ENCODE measurements at places on chromosomes 3 and 15. TPM values are rescaled to one million over a fixed set of nuclear protein-coding genes. Genes with fewer than 3 reads are reported as not detected.
A peak's percentile ranks its signal among the peaks of the same experiment; 100 is the strongest.

GRCh38 chr3:58274027-58274614, 31.9 kb upstream of the RPP14 start:
- no peak for DNase-seq

DNA sequence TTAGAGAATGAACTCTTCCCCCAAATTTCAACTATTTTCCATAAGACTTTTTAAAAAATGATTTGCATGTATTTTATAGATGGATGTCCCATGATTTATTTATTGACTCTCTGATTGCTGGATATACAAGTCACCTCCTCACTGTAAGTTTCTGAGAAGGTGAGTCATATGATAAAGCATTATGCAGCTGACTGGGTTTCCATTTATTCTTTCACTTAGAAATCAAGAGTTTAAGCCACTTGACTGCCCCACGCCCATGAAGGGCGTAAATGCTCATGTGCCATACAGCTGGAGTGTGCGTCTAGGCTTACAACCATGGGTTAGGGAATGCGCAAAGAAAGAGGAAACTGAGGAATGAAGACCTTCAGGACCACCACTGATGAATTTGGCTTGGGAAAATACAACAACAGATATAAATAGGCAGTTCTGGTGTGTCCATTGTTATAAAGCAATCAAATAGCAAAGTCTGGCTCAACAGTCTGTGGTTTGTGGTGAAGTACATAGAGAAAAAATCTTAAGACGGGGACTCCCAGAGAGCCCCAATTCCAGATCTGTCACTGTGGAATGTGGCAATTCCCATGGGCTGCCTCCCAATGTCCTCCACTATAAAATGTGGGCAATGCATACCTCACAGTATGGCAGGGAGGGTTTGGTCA, 20.3 kb downstream of the SLCO2A1 start:
- DNase-seq: no peak

GRCh38 chr3:110968076-110968475, 103.5 kb upstream of the NECTIN3 start:
- DNase-seq: no peak

- no peak for DNase-seq
These were observed 82.5 kb downstream of the XXYLT1 start for GRCh38 chr3:195188426-195188927.

DNA sequence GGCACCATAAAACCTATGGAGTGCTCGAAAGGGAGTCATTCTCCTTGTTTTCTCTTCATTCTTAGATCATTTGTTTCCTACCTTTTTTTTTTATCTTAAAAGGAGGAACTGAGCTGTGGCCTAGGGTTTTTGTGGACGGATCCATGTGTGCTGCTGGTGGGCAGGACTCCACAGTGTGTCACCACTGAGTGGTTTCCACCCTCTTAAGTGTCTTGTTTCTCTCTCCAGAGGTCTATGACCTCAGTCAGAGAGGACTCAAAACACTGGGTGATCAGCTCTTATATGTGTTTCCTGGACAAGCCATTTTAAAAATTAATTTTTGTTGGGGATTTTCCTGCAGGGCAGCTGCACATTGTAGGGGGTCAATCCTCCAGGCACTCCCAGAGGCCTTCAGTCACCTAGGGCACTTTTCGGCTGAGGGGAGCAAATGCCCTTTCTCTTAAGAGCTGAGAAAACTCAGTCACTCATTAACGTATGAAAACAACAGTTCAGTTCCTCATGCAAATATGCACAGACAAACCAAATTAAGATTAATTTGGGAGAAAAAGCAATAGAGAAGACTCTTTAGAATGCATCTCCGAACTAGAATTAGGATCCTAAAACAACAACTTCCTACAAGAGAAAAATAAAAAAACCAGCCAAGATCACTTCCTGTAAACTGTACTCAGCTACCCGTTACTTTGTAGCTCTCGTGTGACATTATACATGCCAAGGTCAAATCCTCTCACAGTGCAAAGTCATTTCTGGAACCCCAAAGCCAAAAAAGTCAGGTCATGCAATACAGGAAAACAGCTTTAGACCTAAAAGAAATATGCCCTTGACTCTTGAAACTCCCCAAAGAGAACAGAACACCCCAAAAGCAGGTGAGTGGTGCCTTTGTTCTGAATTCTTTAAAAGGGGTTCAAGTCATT, 27.6 kb upstream of the FAM3D start:
- DNase-seq: no peak

DNA sequence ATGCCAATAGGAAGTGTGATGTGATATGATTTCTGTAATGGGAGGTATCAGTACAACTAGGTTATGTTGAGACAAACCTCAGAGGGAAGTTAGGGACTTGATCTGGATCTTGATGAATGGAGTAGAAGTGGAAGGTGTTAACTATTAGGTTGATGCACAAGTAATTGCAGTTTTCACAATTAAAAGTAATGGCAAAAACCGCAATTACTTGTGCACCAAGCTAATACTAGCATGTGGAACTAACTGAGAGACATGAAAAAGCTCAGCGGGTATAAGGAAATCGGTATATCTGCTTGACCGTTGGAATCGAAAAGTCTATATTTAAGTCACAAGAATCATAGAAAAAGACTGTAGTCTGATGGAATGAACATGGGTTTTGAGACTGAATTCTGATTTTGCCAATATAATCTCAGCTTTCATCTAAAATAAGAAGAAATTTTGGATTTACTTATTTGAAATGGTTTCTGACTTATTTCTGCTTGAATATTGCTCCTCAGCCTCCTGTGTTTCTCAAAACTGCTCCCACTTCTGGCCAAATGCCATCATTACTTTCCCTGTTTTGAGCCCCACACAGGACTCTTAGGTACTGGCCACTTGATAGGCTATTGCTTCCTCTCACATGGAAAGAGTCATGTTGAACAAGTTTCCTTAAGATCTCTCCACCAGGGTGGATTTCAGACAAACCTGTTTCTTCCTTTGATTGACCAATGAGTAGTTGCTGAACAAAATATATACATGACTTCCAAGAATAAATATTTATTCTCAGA, 271.5 kb upstream of the COL8A1 start:
- DNase-seq: no peak

Gene C3orf62
- 11.1 TPM for total RNA-seq

- peak; percentile 94 for DNase-seq
These were observed at the start of gene HSPBAP1 for GRCh38 chr3:122793568-122794416. Gene HSPBAP1 (minus strand): TSS chr3:122793831. CDS start chr3:122793680, 151 bp downstream.

DNA sequence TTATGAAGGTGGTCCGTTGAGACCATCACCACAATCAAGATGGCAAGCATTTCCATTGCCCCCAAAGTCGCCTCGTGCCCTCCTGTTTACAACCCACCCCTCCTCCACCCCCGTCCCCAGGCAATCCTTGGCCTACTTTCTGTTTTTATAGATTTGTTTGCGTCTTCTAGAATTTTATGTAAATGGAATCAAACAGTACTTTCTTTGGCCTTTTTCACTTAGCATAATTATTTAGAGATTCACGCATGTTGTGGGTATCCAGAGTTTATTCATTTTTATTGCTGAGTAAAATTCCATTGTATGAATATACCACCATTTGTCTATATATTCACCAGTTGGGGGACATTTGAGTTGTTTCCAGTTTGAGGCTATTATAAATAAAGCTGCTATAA, 66.6 kb downstream of the LSM3 start:
- DNase-seq: no peak

Gene LYZL4
- not detected for total RNA-seq

Gene EPHB1
- 1.1 TPM for total RNA-seq

DNA sequence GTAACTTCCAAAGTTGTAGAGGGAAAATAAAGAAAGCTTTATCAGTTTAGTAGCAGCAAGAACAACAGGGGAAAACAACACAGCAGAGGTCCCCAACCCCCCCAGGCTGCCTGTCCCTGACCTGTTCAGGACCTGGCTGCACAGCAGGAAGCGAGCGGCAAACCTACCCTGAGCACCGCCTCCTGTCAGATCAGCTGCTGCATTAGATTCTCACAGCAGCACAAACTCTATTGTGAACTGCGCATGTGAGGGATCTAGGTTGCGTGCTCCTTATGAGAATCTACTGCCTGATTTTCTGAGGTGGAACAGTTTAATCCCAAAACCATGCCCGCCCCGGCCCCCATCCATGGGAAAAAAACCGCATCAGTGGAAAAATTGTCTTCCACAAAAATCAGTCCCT, 40.3 kb downstream of the USP50 start:
- DNase-seq: no peak

Gene SLC6A20
- not detected for total RNA-seq

DNA sequence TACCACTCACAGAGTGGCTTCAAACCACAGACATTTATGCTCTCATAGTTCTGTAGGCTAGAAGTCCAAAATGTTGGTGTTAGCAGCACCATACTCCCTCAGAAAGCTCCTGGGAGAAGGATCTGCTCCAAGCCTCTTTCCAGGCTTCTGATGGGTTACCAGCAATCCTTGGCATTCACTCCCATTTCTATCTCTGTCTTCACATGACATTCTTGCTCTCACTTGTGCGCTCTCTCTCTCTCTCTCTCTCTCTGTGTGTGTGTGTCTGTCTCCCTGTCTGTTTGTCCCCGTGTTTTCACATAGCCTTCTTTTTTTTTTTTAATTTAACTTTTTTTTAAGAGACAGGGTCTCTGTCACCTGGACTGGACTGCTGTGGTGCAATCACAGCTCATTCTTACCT, 26.3 kb downstream of the CDAN1 start:
- DNase-seq: no peak

GRCh38 chr3:127377801-127378655, 90.2 kb upstream of the PRR20G start:
- no peak for DNase-seq

GRCh38 chr15:88454236-88454635, 13.0 kb downstream of the MRPL46 start:
- DNase-seq: no peak

- DNase-seq: peak; percentile 32
These were observed 183.4 kb upstream of the TOPAZ1 start for GRCh38 chr3:44058022-44058867.

GRCh38 chr3:37990527-37990926, at the start of gene VILL:
Gene VILL (plus strand): TSS chr3:37990786. CDS start chr3:37993673, 2,887 bp downstream.
- no peak for DNase-seq

DNA sequence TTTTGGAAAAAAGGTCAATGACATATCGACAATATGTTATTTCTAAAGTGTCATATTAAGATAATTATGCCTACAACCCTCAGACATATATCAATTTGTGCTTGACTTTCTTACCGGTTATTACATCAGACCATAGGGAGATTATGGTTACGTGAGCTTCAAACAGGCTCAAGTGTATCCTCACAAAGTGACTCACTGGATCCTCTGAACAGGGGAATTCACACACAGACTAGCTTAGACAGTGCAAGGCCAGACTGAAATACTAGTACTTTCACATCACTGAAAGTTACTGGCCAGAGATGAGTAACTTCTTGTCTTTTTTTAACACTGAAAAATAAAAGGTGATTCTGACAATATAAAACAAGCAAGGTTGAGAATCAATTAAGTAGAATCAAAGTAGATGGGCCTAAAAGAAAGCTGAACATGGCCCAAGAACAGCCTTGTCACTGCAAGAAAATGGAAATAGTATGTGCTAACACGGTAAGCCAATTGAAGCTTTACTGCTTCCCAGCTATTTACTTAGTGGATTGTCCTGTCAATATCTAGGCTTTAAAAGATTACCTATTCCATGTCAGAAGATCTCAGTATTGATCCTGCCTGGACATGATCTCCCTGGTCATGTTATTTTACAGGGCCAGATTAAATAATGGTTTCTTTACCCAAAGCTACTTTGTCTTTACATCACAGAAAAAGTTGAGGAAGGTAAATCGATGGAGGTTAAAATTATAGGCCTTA, 848.6 kb downstream of the ROBO1 start:
- DNase-seq: no peak

DNA sequence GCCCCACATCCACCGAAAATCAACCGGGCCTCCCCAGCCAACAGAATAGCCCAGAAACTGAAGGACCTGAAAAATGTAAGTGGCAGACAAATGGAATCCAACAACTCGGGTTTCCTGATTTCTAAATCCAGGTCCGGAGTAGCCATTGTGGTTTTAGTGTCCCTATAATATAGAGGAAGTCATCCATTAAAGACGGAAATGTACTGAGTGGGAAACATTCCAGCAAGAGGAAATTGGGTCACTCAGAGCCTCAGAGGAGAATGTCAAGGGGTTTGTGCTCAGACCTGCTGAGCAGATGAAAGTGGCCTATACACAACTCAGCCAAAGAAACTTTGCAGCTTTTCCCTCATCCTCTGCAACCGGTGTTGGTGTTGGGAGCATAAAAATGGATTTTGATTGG, 366.7 kb downstream of the ERC2 start:
- DNase-seq: no peak

DNA sequence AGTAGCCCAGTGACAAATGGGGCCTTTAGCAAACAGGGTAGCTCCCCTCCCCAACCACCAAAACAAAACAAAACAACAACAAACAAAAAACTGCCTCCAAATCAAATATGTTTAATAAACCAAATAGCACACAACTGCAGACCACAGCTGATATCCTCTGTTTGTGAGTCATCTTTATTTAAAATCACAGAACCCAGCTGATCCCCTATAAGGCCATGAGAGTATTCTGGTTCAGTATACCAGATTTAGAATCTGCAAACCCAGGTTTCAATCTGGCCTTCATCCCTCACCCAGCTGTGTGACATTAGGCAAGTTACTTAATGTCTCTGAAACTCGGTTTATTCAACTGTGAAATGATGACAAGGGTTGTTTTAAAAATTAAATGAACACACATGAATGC, 124.5 kb downstream of the SUCLG2 start:
- no peak for DNase-seq

DNA sequence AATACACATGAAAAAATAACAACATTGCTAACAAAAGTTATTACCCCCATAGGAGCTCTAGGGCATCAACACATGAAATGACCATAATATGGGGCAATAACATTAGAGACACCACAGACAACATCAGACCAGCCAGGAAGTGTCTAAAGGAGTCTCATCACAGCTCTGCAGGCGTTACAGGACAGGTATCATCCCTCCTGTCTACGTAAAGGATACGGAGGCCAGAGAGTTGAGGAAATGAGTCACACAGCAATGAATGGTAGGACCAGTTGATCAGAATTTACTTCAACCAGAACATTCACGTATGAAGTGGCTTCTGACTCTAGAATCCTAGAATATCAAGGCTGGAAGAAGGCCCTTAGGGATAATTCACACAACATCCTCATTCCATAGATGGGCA, 1.8 kb downstream of the NME9 start:
- no peak for DNase-seq

- no peak for DNase-seq
These were observed 78.9 kb downstream of the FAM81A start for GRCh38 chr15:59516655-59517461.

DNA sequence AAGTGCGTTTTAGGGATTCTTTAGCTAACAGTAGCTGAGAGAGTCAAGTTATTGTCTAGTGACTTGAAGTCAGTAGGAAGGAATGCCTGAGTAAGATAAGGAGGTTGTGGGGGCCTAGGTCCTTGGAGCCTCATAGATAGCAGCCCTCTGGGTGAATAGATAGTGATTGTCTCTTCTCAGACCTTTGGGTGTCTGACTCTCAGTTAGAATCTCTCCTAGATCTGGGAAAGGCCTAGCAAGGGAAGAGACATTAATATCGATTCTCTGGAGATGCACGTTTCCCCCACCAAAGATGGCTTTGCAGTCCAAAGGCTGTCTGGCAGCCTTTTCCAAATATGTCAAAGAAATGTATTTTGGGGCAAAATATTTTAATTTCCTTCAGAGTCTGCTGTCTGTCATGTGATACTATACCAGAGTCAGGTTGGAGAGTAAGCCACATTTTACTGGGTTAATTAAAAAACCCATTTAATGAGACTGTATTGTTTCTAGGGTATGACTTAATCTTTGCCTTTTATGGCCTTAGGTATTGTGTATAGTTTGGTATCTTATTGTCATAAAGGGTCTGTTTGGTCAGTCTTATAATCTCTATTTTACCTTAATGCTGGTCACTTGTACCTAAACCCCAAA, 92.2 kb downstream of the ST6GAL1 start:
- DNase-seq: no peak

Gene BRPF1
- total RNA-seq: 57.4 TPM

GRCh38 chr3:169250000-169250399, 413.5 kb downstream of the MECOM start:
- no peak for DNase-seq

Gene STX19
- not detected for total RNA-seq

All from activated CD8-positive, alpha-beta T cell treated with anti-CD3 and anti-CD28 coated beads, Interleukin-2, amount 10 ng/mL, durations not matched to agents 7 days and 5 days (primary cell).